Jurkat, Clone E6-1 (cell line): ENCODE measurements at places on chromosomes 7 and 10.

- DNase-seq: no peak
Observed at GRCh38 chr10:45581216-45581549, 91.4 kb downstream of the ZFAND4 start.

GRCh38 chr10:121615435-121615793, 17.2 kb upstream of the FGFR2 start:
- DNase-seq: no peak

GRCh38 chr10:96619796-96620773, 33.3 kb upstream of the TM9SF3 start:
- no peak for DNase-seq

GRCh38 chr10:12337453-12338372, 11.6 kb upstream of the CAMK1D start:
- no peak for DNase-seq

DNA sequence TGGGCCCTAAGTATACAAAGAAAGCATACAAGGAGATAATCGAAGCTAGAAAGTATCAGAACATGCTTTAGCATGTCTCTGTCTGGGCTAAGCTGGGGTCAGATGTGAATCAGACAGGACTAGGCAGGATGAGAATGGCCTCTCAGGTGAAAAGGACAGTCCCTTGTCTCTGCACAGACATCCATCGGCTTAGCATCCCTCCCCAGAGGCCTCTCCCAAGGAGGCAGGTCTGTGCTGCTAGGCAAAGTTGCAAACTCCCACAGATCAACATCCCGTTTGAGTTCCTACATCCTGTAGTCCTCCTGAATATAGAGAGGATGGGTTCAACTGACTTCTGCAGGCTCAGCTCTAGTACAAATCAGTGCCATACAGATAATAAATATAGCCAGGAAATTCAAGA, 24.5 kb downstream of the CHST15 start:
- no peak for DNase-seq

DNA sequence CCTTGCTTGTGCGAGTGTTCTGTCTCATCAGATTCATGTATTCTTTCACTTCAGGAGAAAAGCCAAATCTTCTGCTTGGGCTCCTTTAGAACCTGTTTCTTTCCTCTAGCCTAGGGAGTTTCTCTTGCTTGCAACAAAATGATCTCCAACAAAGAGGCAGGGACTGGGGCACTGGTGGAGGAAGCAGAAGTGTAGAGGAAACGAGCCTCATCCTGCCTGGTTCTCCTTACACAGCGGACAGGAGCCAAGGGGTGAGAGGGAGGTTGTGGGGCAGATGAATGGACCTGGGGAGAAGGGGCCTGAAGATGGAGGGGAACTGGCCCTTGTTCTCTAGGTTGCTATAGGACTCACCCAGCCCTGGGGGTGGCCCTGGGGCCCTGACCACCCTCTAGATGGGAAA, 141.1 kb downstream of the PKD1L1 start:
- no peak for DNase-seq

DNA sequence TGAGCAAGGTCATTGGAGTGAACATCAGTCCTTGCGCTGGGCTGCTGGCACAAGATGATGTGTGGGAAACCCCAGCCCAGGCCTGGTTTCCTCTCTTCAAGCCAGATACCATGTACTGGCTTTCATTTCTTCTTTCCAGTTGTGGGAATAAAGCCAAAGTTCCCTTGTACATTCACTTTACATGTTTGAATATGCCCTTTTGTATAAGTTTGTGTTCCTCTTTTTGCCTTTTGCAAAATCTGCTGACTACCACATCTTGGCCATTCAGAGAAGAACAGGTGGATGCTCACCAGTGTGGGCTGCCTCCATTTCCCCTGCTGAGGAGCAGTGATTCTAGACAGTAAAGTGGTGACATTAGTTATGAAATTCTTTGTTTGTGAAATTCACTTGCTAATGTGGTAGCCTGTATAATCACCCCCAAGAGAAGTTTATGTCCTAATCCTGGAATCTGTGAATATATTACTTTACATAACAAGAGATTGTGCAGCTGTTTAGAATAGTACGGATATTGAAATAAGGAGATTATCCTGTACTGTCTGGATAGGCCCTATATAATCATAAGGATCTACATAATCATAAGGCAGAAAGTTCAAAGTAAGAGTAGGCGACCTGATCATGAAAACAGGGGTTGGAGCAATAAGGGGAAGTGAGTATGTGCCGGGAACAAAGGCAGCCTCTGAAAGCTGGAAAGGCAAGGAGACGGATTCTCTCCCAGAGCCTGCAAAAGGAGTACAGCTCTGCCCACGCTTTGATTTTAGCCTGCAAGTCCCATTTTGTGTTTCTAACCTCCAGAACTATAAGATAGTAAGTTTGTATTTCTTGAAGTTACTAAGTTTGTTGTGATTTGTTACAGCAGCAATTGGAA, 18.8 kb upstream of the AOAH start:
- no peak for DNase-seq

- no peak for DNase-seq
Observed at GRCh38 chr7:157139111-157139809, 534 bp downstream of the UBE3C start.

DNA sequence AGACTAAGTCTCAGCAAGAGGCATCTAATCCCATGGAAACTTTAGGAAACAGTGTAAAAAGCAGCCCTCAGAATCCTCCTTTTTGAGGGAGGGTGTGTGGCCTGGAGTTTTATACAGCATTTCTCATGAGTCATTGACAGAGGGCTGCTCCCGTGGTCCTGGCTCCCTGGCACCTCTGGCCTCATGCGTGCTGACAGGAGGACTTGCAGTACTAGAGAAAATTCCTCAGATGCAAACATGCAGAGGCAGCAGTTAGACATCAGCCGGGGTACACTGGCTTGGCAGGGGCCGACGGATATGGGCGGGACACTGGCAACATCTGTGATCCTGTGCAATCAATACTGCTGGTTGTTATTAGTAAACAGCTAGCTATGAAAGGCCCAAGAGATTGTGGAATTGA, 925.1 kb upstream of the CELF2 start:
- no peak for DNase-seq

- no peak for DNase-seq
Observed at GRCh38 chr10:79056361-79056735, 12.4 kb upstream of the ZMIZ1 start.

DNA sequence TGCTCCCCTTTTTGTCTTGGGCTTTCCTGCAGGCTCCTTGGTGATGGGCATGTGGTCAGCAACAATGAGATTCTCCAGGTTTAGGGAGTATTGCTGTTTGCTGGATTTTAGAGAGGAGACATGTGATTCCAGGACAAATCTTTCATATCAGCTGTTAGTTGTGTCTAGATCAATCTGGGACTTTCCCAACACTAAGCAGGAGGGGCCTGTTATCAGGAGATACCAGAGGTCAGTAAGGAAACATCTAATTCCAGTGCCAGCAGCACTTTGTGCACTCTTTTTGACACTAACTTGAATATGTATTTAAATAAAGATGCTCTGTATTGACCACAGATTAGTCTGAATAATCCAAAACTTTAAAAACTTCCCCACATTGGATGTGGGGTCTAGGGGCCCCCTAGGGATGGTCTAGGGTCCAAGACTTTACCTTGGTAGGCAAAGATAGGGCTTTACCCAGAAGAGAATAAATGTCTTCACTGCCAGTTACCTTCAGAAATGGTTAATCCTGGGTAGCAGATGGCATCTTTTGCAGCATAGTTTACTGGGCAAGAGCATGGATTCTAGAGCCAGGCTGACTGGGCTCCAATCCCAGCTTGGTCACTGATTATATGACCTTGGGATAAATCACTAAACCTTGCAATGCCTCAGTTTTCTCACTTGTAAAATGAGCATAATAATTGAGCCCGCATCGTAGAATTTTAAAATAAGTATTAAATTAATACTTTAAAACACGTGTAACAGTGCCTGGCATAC, 6.4 kb upstream of the FIGNL1 start:
- no peak for DNase-seq

- DNase-seq: no peak
Observed at GRCh38 chr7:94022550-94022949, 18.4 kb upstream of the BET1 start.
